ENCODE measurements at places on chromosomes 16 and 17.

GRCh38 chr17:57477522-57478362, 221.4 kb downstream of the MSI2 start:
- H3K36me3 ChIP-seq, result no peaks in the 10 kb centered on the region
- peak overlapping the region; percentile 84 for H3K27ac ChIP-seq
- peaks cover 68% of the 10 kb centered on the region for H3K4me1 ChIP-seq
- DNase-seq, result no peak

DNA sequence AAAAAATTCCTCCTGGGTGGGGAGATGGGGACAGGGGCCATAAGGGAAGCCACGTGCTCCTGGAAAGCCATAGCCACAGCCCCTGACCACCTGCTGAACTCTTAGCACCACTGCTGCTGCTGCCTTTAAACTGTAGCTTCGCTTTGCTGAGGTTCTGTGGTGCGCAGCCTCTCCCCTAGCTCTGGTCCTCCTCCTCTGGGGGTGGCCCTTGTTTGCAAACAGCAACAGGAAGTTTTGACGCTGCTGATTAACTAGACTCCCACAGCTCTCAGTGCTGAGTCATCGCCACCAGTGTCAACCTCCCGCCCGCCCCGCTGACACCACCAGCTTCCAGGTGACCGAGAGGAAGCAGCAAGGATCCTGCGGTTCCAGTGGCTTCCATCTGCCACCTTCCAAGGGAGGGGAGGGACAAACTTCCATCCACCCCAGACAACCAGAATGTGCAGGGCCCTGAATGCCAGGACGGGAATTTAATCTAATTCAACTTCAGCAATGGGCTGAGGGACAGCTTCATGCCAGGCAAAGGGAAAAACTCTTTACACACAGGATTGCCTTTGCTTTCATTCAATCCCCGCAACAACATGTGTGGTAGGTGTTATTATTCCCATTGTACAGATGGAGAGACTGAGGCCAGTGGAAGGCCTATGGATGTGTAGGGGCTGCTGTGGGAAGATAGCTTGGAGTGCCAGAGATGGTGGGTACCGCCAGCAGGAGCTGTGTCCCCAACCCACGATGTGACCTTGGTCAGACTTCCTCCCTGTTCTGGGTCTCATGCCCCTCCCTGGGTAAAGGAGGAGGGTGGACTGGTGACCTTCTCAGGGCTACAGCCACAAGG, 8.1 kb upstream of the KIFC3 start:
- no peaks in the 10 kb centered on the region for H3K36me3 ChIP-seq
- peaks cover 37% of the 10 kb centered on the region for H3K4me1 ChIP-seq
- DNase-seq, result peak; percentile 96
- H3K27ac ChIP-seq, result peak overlapping the region; percentile 88
- no peaks in the 10 kb centered on the region for H3K27me3 ChIP-seq
- peak overlapping the region; percentile 14 for H3K4me3 ChIP-seq

GRCh38 chr16:89599451-89599858, 14.0 kb upstream of the DPEP1 start:
- no peak overlapping the region for H3K4me3 ChIP-seq
- no peaks in the 10 kb centered on the region for H3K27me3 ChIP-seq
- H3K4me1 ChIP-seq, result no peaks in the 10 kb centered on the region
- peak; percentile 44 for DNase-seq

DNA sequence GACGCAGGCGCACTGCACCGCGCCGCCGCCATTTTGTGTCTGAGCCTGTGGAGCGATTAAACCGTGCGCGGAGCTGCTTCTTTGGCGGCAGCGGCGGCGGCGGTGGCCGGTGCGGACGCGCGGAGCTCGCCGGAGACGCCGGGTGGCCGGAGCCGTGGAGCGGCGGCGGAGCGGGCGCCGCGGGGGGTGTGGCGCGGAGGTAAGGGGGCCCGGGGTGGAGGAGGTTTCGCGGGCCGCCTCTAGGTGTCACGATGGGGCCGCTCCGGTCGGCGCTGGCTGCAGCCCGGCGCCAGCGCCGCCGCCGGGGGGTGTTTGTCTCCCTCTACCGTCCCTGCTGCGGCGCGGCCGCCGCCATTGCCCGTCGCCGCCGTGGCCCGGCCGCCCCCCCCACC, at the start of gene CTCF:
Gene CTCF, plus strand, starts transcription at position 1 of the 392 bp plus-strand sequence. CDS start 48,307 bp downstream, outside the sequence.
- peak within 1 kb of the TSS; percentile 100 for H3K27ac ChIP-seq
- no peaks in the 10 kb centered on the region for H3K27me3 ChIP-seq
- DNase-seq, result peak; percentile 85
- peak within 1 kb of the TSS; percentile 93 for H3K4me3 ChIP-seq
- H3K4me1 ChIP-seq, result peaks cover 24% of the 10 kb centered on the region
